Left cardiac atrium (tissue), 4 donors: ENCODE measurements at places on chromosomes 12 and 14.

DNA sequence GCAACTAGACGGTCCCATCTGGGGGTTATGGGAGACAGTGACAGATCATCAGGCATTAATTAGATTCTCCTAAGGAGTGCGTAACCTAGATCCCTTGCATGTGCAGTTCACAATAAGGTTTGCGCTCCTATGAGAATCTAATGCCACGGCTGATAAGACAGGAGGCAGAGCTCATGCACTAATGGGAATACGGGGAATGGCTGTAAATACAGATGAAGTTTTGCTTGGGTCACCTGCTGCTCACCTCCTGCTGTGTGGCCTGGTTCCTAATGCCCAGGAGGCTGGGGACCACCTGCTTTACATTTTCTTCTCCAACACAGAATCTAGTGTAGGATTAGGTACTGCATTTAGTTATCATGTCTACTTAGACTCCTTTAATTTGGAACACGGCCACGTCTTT, 49.7 kb upstream of the SAV1 start:
- no peak for DNase-seq

DNA sequence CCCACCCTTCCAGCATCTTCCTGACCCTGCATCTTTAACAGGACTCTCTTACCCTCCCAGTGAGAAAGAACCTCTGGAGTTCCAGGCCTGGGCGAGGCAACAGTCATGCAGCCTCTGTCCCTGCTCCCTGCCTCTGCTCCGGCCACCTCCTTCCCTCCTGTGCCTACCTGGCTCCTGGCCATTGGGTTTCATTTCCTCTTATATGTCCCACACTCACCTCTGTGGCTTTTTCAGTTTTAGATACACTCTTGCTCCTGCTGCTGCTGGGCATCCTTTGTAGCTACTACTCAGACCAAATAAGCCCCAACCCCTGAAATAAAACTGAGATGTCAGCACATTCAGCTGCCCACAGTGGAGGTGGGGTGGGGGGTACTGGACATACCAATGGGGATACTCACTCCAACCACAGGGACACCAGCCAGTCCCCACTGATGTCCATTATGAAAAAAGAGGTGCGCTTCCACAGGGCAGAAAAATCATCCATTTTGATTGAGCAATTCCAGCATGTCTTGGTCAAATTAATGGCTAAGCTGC, 99.1 kb upstream of the NRXN3 start:
- DNase-seq, result no peak

DNA sequence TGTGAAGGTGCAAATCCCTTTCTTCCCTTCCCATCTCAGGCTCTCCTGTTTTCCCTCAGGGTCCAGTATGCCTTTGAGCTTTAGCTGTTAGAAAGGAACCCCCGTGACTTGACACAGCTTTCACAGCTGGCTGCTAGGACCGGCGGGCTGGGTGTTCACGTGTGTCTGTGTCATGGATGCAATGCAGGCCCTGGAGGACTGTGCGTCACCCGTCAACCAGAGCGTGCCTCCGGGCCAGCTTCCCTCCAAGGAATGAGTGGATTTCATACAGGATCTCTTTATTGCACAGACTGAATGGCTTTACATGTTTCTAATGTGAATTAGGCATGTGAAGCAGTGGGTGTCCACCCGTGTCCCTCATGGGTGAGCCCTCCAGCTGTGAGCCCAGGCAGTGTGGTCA, 77.4 kb downstream of the AACS start:
- no peak for DNase-seq

GRCh38 chr14:94936401-94936892, 166.5 kb upstream of the GSC start:
- peak; percentile 78 for DNase-seq

- no peak for DNase-seq
Observed at GRCh38 chr12:88648625-88649024, 68.4 kb upstream of the KITLG start.

DNA sequence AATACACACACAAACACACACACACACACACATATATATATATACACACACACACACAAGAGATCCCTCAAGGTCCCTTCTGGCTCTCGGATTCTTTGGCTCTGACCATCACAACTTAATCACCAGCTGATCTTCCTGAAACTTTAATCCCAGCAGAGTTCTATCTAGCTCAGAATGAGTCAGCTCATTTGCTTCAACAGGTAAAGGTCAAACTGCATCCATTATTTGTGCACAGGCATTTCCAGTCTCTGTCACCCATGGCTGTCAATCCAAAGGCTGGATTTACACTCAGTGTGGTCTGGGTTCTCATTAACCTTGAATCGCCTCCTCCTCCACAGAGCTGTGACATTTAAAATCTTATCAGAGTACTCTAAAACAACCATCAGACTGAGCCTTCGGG, 113.3 kb upstream of the TMPO start:
- DNase-seq, result no peak

- no peak for DNase-seq
Observed at GRCh38 chr12:126663304-126664094, 1598.3 kb downstream of the AACS start.

DNA sequence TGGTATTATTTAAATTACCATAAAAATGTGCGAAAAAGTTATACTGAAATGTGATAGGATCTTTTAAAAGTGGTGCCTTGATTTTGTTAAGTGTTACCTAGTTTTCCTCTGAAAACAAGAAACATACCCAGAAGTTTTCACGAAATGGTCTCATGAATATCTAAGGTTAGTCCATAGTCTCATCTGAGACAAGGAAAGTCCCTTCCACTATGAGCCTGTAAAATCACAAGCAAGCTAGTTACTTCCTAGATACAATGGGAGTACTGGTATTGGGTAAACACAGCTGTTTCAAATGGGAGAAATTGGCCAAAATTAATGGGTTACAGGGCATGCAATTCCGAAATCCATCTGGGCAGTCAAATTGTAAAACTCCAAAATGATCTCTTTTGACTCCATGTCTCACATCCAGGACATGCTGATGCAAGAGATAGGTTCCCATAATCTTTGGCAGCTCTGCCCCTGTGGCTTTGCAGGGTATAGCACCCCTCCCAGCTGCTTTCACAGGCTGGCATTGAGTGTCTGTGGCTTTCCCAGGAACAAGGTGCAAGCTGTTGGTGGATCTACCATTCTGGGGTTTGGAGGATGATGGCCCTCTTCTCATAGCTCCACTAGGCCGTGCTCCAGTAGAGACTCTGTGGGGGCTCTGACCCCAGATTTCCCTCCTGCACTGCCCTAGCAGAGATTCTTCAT, 271.4 kb downstream of the NAV3 start:
- DNase-seq, result no peak

DNA sequence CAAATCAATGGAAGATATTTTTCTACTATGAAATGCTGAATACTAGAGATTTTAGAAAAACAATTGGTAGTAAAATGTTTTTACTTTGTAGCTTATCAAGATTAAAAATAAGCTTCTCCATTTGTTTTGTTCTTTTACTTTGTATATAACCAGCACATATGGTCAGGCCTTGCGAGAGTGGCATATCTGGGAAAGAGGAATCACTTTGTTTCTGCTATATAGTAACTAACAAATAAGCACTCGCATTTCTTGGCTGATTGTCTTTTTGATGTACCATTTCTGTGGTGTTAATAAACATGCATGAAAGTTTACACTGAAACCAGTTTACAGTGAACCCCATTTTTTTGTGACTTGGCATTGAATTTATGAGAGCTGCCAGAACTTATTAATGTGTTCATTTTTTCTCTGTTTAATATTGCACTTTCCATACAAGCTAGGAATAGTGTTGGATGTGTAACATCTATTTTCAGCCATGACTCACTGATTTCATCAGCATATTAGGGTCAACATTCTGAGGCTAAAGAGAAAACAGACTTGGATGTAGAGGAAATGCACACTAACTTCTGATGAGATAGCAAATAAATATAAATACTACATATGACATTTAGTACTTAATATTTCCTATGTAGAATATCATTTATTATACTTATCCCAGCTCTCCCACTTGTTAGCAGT, 635.5 kb downstream of the KCNH5 start:
- DNase-seq, result no peak

GRCh38 chr12:114045349-114045748, 79.2 kb upstream of the RBM19 start:
- no peak for DNase-seq

DNA sequence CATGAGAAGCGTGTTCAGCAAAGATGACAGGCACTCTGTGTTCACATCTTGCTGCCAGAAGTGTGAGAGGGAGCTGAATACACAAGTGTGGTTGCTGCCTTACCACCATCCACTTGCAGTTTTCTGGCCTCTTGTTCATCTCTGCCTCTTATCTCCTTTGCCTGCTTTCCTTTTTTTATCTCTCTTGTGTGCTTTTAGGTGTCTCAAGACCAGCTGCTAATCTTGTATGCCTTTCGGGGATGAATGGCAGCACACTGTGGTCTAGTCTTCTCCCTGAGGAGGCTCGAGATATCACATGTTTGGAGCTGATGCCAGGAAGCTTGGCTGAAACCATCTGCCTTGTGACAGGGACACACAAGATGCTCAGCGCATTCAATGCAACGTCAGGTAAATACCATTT, 17.2 kb downstream of the FAM234B start:
- no peak for DNase-seq

DNA sequence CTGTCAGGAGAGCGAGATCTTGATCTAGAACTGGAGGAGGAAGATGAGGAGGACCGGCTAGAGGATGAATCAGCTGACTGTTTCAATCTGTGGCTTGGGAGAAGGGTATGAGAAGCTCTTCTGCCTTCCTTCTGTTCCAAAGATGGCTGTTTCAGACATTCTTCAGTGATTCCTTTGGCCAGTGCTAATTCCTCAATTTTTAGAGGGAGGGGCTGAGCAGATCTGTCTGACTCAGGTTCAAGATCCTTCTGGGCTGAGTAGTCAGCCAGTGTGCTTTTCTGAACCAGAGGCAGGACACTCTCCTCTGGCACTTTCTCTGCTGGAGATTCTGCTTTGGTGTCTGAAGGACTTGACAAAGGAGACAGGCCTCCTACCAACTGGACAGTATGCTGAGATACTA, 15.2 kb downstream of the ACIN1 start:
- DNase-seq, result no peak

DNA sequence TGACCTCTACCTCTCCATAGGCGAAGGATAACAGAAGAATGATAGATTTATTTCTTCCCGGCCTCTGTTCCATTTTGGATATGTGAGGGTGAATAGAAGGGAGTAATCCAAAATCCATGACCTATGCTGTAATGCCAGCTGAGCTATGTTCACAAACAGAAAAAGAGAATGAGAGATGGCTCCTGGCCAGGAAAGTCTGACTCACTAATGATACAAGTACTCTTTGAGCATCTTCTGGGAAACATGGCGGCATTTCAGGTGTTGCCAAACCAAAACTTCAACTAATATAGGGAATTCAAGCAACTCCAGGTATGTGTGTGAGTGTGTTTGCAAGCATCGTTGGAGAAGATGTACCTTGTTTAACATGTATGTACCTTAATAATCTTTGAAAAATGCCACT, 55.1 kb downstream of the MED13L start:
- DNase-seq, result peak; percentile 79

DNA sequence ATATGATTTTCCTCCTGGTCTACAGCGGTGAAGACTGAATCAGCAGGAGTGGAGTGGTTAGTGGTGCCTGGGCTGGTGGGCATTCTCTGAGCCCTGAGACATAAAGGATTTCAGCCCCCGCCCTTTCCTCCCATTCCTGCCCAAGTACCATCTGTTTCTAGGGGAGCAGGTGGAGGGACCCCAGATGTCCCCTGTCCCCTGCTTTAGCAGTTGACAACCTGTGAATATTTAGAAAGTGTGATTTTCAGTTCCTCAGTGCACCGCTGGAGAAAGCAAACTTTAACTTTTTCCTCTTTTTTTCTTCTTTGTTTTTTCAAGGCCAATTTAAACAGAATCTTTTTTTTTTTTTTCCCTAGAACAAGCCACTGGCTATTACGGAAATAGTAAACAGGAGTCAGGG, 163.8 kb upstream of the MYL2 start:
- DNase-seq, result no peak

GRCh38 chr12:55827806-55828205, 1.6 kb downstream of the DNAJC14 start:
- DNase-seq, result no peak

GRCh38 chr14:102779084-102779462, 1.8 kb downstream of the TRAF3 start:
- no peak for DNase-seq
